ENCODE measurements at places on chromosomes 6 and 20.

- no peak for DNase-seq
Observed at GRCh38 chr20:14344746-14345145, 7.3 kb upstream of the FLRT3 start.

GRCh38 chr6:8157839-8158238 lies 55.5 kb upstream of the EEF1E1 start:
- no peak for DNase-seq

GRCh38 chr6:31659649-31660380 lies 763 bp downstream of the C6orf47 start:
- DNase-seq = peak; percentile 36

GRCh38 chr20:52361650-52362049 lies 170.1 kb upstream of the ZFP64 start:
- no peak for DNase-seq

DNA sequence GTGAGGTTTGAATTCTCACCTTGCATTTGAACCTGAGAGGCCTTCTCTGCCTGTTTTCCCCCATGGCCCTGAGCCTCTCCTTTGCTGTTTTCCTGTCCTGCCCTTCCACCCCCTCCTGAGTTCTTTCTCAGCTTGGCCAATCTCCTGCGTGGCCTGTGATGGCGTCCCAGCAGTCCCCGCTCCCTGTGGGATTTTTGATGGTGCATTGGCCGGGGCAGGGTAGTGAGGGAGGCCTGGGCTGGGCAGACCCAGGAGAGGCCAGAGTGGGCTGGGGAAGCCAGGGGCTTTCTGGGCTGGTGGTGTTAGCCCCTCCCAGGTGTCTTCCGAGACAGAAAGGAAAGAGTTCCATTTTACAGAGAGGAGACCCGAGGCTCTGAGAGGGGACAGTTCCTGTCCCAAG lies 6.3 kb downstream of the CEBPB start:
- DNase-seq = no peak

DNA sequence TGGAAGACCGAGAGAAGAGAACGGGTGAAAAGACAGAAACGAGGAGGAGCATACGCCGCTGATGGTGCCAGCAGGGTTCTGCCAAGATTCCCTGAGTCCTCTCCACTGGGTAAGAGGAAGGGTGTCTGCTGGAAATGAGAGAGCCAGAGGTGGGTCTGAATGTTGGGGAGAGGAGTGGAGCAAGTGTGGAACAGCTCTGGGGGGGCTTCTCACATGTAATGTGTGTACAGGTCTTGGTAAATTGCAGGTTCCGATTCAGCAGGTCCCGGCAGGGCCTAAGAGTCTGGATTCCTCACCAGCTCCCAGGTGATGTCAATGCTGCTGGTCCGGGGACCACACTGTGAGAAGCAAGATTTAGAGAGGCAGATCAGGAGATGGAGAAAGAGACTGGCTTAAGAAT lies 1.5 kb upstream of the EBF4 start:
- DNase-seq = no peak

DNA sequence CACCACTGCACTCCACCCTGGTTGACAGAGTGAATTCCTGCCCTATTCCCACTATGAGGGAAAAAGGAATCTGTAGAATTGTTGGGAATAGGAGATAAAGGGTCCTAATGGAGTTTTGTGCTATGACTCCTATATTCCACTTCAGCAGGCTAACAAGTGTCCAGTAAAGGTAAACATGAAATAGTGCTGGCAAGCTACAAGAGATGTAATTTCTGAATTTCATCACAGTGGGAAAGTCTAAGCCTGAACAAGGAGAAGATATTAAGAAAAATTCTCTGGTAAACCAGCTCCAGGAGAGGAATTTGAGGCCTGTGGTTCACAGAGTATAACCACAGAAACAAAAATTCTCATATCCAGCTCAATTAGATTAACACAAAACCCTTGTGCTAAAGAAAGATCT lies 10.3 kb upstream of the C6orf58 start:
- DNase-seq = peak; percentile 27

- no peak for DNase-seq
Observed at GRCh38 chr6:134819236-134819635, 130.7 kb downstream of the ALDH8A1 start.

GRCh38 chr20:925516-925915 lies 9.4 kb upstream of the ANGPT4 start:
- no peak for DNase-seq

DNA sequence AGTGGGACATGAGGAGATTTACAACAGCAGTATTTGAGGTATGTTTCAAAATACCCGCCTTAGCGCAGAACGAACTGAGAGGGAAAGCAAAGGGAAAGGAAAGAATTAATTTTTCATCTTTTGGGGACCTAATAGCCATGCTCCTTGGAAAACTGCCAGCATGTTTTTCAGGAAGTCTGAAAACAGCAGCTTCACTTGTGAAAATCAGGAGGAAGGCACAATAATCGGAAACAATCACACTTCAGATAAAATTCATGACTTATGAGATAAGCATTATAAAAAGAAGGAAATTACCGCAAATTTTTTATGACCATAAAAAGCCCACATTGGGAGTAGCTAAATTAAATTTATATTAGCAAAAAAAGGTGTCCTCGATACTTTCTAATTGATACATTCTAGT lies 541.1 kb downstream of the HAO1 start:
- no peak for DNase-seq

- DNase-seq = no peak
Observed at GRCh38 chr6:110446405-110446804, 30.0 kb downstream of the SLC22A16 start.

DNA sequence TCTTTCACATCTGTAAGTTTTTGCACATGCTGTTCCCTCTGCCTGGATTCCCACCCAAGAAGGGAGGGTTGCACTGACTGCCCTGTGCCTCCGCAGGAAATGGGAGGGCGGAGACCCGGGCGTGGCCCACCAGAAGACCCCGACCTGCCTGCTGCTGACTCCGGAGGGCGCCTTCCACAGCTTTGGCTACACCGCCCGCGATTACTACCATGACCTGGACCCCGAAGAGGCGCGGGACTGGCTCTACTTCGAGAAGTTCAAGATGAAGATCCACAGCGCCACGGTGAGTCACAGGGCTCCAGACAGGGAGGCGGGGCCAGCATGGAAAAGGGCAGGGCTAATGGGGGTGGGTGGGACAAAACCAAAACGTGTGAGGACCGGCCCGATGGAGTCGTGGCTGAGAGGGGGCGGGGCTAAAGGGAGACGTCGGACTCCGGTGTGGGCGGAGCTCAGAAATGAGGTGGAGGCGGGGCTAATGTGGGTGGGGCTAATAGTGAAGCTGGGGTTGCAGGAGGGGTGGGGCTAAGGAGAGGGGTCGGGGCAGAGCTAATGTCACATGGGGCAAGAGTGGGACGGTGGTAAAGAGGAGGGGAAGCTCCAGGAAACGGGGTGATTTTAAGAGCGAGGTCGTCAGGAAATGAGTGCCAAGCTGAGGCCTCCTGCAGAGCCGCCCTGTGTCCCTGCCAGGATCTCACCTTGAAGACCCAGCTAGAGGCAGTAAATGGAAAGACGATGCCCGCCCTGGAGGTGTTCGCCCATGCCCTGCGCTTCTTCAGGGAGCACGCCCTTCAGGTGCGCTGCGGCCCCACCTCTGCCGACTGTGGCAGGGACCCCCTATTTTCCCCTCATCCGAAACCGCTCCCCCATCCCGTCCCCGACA lies 12.6 kb downstream of the HSPA12B start:
- peak; percentile 58 for DNase-seq

DNA sequence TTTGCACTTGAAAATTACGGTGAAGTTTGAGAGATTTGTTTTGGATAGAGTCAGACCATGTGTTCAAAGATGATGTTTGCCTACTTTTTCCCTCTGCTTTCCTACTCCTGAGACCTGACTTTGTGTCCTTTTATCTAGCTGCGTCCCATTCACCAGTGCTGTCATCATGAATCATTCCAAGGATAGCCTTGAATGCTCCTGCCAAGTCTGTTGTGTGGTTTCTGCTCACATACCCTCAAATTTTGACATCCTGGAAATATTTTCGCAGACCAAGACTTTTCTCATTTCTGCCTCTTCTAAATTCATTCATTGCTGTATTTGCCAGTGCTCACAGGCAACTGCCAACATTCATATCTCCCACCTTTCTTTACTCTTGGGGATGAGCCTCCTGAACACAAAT lies 175.9 kb upstream of the SCGN start:
- peak; percentile 61 for DNase-seq

- no peak for DNase-seq
Observed at GRCh38 chr20:21049305-21049828, 56.8 kb downstream of the LINC00237 start.

GRCh38 chr20:3158968-3159431 lies 665 bp downstream of the FASTKD5 start:
- DNase-seq = peak; percentile 54

DNA sequence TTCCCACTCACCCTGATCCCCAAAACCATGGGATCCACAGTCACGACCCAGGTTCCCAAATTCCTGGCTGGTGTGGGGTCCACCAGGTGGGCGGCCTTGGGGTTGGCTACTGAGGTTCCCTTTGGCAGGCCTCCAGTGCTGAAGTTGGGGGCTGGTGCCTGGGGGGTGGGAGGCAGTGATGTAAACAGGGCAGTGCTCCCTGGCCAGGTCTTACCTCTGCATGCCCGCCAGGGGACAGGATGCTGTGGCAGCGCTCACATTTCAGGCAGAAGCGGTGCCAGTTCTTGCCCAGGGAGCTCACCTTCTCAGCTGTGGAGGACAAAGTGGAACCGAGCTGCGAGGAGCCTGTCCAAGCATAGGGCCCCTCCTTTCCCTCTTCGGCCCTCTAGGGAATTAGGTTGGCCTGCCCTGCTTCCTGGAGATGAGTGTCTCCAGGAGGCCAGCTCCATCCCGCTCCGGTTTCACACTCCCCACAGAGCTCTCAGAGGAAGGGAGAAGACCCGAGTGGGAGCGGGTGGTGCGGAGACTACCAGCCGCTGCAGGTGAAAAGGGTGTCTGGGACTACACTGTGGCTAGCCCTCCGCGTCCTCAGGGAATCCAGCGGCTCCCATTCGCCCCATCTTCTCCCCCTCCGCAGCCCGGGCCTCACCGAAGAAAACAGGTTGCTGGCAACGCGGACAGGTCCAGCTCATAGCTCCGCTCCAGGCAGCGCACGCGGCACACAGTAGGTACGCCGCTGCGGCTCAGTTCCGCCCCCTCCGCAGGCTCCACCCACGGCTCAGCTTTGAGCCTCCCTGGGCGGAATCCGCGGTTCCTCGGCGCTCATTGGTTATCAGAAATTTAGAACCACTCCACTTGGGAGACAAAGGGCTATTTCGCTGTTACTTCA lies at the start of gene CRIP3:
Gene CRIP3 (minus strand): TSS at position 726 of the 889 bp plus-strand sequence. CDS start 34 bp downstream, at position 692.
- DNase-seq = no peak

GRCh38 chr6:1049900-1050299 lies 262.0 kb upstream of the FOXQ1 start:
- no peak for DNase-seq

DNA sequence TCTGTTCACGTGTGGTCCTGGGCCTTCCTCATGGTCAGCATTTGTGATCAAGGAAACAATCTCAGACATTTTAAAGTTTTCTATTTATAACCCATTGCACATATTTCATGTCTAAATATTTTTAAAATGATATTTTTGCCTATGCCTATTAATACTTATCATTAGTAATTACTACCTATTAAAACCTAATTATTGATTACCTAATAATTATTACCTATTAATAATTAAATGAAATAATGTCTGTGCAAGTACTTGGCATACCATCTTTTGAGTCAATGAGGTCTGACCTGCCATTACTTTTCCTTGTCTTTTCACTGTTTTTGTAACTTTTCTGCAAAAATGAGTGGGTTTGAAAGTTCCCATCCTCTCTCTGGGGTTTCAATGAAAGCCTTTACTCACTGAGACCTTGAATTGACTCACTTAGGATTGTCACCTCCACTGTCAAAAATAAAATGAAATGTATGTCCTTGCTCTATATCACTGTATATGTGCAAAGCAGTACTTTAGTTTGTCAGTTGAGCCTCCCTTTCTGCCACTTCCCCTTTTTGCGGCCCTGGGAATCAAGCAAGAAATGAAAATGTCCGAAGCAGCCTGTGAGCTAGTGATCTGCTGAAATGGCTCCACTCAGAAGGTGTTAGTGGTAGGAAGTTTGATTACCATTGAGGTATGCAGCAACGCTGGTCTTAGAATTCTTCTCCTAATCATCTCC lies 87.8 kb downstream of the L3MBTL3 start:
- no peak for DNase-seq

GRCh38 chr6:97092673-97093305 lies 168.3 kb downstream of the KLHL32 start:
- DNase-seq = no peak

DNA sequence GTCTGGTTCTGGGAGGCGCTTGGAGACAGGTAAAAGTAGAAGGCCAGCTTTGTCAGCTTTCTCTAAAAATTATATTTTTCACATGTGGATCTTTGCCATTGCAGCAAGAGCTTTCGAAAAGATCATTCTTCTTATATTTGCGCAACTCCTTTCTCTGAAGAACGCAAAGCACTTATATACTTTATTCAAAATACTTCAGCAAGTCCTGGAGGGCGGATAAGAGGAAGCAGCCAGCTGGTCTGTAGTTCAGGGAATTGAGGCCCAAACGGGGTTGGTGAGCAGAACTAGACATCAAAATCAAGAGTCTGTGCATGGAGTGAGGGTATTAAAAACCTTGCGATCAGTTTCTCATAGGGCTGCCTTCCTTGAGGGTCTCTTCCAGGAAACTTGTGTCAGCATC lies 182.3 kb downstream of the DTNBP1 start:
- DNase-seq = no peak

- peak; percentile 44 for DNase-seq
Observed at GRCh38 chr6:30687659-30688431, 1.4 kb upstream of the PPP1R18 start.

DNA sequence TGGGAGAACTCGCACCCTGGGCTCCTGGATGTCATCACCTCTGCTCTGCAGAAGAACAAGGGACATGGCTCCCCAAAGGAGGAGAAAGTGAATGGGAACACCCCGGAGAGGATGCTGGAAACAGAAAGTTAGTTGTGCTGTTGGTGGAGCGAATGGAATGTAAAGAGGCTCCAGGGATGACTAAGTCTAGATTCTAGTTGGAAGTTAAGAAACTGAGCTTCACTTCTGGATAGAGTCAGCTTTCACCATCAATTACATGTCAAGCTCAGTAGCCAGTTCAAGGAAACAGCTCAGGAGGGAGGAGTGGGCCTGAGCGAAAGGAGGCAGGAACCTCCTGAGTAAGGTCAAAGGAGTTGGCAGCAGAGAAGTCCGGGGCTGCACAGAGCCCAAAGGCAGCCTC lies 132.1 kb upstream of the ARID1B start:
- peak; percentile 39 for DNase-seq

DNA sequence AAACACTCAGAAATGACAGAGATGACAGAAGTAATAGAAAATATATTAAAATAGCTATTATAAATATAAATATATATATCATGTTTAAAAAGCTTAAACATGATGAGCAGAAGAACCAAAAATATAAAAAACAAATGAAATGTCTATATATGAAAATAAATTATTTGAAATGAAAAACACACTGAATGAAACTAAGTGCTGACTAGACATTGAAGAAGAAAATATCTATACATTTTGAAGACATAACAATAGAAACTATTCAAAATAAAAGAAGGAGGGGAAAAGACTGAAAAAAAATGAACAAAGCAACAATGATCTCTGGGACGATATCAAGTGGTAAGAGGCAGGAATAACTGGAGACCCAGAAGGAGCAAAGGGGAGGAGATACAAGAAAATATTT lies 76.8 kb downstream of the RNASET2 start:
- DNase-seq = no peak

GRCh38 chr6:24968783-24969182 lies 33.0 kb upstream of the RIPOR2 start:
- DNase-seq = no peak

- no peak for DNase-seq
Observed at GRCh38 chr6:74860456-74860855, 345.4 kb downstream of the COL12A1 start.

- DNase-seq = peak; percentile 56
Observed at GRCh38 chr6:17418281-17419188, 25.1 kb downstream of the CAP2 start.
